Stimulated activated CD4-positive, alpha-beta T cell treated with anti-CD3 and anti-CD28 coated beads, TNF-alpha, amount 100 ng/mL, for 24 hours (primary cell): ENCODE measurements at places on chromosomes 2 and 18.

DNA sequence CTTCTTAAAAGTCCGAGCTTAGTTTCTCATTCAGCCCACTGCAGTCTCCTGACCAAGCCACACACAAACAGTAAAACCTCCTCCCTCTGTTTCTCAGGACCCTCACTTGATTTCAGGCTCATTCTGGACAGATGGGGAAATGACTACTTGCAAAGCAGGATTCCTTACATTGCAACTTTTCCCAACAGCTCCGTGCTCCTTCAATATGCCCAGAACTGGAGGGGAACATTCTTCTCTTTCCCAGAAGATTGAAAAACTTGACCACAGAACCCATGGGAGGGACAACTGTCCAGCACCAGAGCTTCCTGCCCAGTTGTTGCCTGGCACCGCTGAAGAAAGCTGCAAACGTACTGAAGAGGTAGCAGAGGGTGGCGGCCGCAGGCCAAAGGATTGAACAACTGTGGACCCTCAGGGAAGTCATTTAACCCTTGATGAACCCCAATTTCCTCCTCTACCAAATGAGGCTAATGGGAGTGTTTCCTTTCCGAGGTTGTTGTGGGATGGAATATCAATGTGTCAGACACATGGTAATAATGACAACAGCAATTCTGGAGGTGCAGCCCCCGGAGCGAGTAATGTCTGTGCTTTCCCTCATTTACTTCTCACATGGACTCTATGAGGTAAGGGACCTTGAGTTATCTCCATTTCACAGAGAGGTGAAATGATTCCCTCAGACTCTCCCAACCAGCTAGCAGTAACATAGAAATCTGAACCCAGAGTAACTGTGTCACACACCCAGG, 25.0 kb downstream of the BCL11A start:
- DNase-seq = no peak

DNA sequence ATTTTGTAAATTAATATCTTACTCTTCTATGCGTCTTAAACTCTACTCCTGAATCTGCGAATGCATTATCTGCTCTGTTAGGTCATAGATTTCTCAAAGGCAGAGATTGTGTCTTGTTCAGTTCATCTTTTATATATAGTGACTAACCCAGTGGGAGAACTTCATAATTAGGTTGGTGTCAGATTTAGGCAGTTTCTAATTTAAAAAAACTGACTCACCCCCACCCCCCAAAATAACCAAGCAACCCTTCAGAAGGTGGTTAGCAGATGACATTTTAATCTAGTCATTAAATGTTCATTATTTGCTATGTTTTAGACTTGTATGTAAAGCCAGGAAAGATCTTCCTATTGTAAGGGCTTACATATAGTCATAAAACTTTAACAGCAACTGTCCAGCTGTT, 10.4 kb downstream of the SERPINB12 start:
- DNase-seq = no peak

- DNase-seq = no peak
Measured at GRCh38 chr18:23906658-23907057, 107.9 kb upstream of the TTC39C start.

- no peak for DNase-seq
Measured at GRCh38 chr18:45852631-45853030, 27.2 kb downstream of the SIGLEC15 start.

DNA sequence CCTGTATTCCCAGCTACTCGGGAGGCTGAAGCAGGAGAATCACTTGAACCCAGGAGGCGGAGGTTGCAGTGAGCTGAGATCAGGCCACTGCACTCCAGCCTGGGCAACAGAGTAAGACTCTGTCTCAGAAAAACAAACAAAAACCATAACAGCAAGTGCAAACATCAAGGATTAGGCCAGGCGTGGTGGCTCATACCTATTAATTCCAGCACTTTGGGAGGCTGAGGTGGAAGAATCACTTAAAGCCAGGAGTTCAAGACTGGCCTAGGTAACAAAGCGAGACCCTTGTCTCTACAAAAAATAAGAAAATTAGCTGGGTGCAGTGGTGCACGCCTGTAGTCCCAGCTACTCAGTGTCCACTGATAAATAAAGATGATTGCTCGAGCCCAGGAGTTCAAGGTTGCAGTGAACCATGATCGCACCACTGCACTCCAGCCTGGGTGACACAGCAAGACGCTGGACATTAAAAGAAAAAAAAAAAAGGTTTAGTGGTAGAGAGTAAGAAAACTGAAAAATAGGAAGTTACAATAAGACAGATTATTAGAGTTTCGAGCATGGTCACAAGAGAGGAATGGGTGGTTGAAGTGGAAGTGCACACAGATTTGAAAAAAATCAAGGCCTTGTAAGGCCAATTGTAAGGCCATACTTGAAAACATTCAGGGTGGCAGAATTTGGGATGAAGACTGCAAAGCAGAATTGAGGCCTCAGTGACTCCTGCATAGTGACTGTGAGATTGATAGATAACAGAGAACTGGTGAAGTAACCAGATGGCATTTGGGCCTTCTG, 6.4 kb upstream of the KCMF1 start:
- DNase-seq = no peak

DNA sequence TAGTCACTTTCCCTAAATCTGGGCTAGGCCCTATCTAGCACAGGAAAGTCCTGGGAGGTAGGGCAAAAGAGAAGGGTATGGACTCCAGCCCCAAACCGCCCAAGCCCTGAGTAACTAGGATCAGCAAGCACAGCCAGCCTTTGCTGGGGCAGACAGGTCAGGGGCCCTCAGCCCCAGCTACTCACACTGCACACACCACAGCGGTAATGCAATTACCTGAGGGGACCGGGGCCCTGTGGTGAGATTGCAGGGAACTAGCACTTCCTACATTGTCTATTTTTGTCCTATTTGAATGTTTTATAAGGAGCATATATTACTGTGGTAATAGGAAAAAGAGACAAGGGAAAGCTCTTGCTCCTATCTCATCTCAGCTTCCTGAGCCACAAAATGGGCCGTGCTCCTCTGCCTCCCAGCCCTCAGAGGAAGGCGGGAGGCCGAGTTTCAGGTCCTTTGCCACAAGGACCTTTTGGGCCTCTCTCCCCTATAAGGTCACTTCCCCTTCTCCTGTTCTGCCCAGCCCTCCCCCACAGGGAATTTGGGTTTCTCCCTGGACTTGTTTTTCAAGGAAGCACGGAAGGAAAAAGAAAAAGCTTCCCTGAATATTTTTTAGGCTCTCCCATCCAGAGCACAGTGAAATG, 20.5 kb downstream of the RAB11FIP5 start:
- DNase-seq = no peak

DNA sequence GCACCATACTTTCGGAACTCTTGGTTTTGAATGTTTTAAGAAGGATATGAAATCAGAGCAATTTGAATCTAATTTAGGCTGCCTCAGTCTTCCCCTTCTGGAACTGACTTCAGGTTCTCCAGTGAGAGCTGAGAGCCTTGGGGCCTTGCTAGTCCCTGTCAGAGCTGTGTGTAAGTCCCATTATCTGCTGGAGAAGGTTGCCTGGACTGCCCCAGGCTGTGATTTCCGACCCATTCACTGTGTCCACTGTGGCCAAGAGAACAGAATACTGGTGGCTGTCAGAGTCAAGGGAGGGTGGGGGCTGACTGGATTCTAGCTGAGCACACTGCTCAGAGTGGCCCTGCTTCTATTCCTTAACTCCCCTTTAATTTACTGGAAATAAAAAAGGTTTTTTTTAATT, 278.0 kb downstream of the KCNS3 start:
- DNase-seq = no peak

- DNase-seq = no peak
Measured at GRCh38 chr2:68413466-68413865, 48.4 kb downstream of the PLEK start.

GRCh38 chr2:26980971-26981370, 10.5 kb downstream of the MAPRE3 start:
- DNase-seq = no peak

- DNase-seq = no peak
Measured at GRCh38 chr2:59312029-59312428, 1070.9 kb upstream of the FANCL start.

DNA sequence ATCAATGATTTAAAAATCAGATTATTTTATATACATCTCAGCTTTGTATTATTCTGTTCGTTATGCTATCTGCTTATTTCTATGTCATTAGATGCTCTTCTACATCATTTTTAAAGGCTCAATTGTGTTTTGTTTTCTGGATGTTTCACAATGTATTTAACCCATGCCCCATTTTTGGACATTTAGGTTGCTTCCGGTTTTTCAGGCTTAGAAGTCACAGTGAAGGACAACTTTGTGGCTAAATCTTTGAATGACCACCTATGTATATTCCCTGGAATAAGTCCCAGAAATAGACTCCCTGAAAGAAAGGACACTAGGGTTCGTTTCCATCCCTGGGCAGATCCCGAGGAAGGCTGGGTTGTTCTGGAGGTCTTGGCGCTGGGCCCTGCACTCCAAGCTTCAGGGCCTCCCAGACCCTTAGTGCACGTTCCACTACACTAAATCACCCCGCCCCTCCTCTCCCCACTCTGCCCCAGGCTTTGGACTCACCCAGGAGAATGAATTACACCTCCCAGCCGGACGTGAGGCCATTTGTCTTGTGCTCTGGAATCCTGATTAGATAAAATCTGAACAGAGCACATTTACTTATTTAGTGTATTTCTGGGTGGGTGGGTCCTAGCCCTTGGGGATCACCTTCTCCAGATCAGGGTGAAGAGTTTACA, 188.2 kb downstream of the ZFP36L2 start:
- DNase-seq = no peak

GRCh38 chr2:22078701-22079100, 954.9 kb downstream of the TDRD15 start:
- DNase-seq = no peak

- peak; percentile 35 for DNase-seq
Measured at GRCh38 chr18:45974088-45974536, 7.0 kb upstream of the EPG5 start.

GRCh38 chr18:3455907-3456685, 6.1 kb downstream of the TGIF1 start:
- no peak for DNase-seq

DNA sequence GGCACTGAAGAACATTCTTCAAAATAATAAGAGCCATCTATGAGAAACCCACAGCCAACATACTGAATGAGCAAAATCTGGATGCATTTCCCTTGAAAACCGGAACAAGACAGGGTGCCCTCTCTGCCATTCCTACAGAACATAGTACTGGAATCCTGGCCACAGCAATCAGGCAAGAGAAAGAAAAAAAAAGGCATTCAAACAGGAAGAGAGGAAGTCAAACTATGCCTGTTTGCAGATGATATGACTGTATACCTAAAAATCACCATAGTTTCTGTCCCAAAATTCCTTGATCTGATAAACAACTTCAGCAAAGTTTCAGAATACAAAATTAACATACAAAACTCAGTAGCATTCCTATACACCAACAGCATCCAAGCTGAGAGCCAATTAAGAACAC, 119.5 kb upstream of the PARD3B start:
- no peak for DNase-seq

- no peak for DNase-seq
Measured at GRCh38 chr2:231992888-231993287, 31.4 kb downstream of the DIS3L2 start.

DNA sequence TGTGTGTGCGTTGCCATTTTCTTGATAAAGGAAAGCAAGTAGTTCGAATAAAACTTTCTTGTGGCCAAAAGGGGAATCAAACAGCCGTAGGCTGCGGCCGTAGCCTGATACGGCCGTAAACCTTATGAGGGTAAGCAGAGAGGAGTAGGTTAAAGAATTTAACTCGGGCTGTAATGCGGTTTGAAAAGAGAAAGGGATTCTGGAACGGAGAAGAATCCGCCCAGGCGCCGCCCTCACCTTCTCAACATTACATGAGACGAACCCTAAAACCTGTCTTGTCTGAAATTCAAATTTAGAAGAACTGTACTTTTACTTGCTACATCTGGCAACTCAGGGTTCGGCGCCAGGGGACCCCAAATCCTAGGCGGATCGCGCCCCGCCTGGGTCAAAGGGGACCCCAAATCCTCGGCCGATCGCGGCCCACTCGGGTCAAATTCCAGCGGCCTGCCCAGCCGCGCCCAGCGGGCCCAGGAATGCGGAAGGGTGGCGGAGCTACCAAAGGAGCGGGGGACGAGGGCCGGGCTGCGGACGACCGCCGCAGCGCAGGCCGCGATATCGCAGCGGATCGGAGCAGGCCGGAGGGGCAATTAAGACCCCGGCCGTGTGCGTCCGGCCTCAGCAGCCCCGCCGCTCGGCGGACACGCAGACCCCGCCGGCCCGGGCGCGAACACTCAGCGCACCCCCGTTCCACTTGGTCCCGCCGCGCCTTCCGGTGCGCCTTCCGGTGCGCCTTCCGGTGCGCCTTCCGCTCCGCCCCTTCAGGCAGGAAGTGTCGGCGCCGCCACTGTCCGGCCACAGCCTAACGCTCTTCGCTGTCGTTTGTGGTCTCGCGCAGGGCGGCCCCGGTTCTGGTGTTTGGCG, at the start of gene MYL12B:
MYL12B (plus strand) TSS at position 761 of the 861 bp plus-strand sequence. CDS start 10,766 bp downstream, outside the sequence.
- peak; percentile 73 for DNase-seq

DNA sequence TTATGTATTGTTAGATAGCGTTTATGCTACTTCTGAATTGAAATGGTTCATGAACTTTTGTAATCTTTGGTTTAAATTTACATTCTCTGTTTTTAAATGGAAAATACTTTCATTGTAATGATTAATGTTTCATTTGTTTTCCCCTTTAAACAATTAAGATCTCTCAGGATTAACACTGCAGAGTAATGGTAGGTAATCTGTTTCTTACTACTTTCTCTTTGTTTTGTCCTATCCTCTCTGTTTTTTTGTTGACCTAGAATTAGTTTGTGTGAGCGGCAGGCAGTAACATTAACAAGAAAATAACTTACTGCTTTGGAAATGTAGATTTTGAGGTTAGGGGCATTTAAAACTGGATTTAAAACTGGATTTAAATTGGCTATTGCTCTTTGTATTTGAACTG, 19.1 kb downstream of the SMAD4 start:
- DNase-seq = no peak

- no peak for DNase-seq
Measured at GRCh38 chr2:33013684-33014110, 66.9 kb downstream of the LTBP1 start.

DNA sequence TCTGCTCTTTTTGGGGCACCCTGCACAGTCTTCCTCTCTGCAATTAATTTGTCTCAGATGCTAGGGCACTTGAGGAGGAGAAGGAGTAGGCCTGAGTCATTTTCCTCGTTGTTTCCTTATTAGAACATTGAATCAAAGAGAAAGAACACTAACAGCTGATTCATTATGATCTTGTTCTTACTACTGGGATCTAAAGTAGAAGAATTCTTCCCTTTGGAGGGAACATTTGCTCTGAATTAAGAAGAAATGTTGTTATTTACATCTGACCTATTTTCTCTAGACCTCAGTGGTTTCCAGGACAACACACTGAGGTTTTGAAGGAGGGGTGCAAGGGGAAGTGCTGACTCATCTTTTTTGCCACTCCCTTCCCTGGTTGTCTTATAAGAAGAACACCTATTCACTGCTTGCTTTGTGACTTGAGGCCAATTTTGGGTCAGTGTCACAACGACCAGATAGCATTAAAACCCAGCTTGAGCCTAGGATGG, 24.3 kb upstream of the STAT1 start:
- DNase-seq = no peak

- no peak for DNase-seq
Measured at GRCh38 chr2:121220995-121221394, 64.0 kb downstream of the TFCP2L1 start.

GRCh38 chr2:27583390-27583915, 611 bp downstream of the ZNF512 start:
- DNase-seq = no peak
